ENCODE measurements at places on chromosomes 12 and 14.

DNA sequence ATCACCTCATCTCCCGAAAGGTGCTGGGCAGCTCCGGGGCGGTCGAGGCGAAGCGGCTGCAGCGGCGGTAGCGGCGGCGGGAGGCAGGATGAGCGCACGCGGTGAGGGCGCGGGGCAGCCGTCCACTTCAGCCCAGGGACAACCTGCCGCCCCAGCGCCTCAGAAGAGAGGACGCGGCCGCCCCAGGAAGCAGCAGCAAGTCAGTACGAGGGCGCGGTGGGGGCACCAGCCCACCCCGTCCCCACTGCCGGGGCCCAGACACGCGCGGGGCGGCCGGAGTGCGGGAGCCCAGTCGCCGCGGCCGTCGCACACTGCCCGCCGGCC lies 862 bp downstream of the HMGA2 start:
- no peak for DNase-seq

- DNase-seq, result no peak
These were observed 496.3 kb downstream of the NRXN3 start for GRCh38 chr14:78666336-78667056.

- DNase-seq, result no peak
These were observed 83.0 kb downstream of the DENND5B start for GRCh38 chr12:31507966-31508365.

DNA sequence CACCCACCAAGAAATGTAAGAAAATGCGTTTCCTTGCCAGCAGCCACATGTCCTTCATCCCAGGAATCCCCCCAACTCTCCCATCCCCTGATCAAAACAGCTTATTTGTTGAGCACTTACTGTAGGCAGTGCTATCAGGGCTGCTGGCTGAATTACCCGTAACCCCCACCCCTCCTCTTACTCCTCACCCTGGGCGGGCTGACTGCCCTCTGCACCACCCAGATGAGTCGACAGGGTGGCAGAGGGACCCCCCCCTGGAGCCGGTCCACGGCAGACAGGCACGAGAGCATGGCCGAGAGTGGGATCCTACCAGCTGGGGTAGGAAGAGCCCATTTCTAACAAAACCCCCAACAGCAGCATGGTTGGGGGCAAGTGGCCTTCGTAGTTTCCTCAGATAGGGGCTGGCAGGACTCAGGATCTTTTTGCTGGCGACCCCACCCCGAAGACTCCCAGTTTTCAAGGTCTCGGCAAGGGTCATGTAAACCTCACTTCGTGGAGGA lies 1.1 kb upstream of the RHOF start:
- peak; percentile 45 for DNase-seq

- peak; percentile 86 for DNase-seq
These were observed 35.8 kb downstream of the MTHFD1 start for GRCh38 chr14:64423987-64424386.

- no peak for DNase-seq
These were observed 105.8 kb downstream of the BMP4 start for GRCh38 chr14:53850714-53851296.

- DNase-seq, result peak; percentile 15
These were observed 1.6 kb downstream of the LTA4H start for GRCh38 chr12:96033549-96034389.

DNA sequence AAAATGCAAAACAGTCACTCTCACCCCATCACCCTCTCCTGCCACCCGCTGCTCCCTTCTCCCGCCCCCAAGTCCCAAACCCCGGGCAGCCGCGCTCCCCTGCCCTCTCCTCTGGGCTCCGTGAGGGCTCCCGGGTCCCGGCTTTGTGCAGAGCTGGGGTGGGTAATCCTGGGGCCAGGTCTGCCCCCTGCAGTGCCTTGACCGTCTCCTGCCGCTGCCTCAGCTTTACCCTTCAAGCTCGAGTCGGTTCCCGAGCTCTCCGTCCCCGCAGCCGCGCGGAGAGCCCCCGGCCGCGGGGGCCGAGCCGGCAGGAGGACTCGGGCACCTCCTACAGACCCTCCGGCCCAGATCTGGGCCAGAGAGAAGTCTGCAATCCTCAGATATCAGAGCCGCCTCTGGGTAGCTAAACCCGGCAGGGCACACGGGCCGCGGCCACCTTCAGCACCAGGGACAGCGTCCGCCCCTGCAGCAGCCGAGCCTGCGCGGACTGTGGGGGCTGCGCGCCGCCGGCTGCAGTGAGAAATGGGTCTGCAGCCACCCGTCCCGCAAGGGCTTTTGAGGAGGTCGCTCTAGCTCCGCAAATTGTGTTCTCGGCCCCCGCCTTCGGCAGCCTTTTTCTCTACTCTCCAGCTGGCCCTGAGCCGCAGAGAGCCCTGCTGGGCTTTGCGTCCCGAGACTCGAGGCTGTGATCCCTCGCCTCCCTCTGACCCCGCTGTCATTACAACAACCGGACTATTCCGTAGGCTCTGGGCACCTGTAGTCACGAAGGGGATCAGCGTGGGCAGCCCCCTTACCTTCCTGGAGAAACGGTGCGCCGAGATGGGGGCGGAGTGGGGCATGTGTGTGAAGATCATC lies 1.2 kb downstream of the PRMT8 start:
- DNase-seq, result peak; percentile 73

DNA sequence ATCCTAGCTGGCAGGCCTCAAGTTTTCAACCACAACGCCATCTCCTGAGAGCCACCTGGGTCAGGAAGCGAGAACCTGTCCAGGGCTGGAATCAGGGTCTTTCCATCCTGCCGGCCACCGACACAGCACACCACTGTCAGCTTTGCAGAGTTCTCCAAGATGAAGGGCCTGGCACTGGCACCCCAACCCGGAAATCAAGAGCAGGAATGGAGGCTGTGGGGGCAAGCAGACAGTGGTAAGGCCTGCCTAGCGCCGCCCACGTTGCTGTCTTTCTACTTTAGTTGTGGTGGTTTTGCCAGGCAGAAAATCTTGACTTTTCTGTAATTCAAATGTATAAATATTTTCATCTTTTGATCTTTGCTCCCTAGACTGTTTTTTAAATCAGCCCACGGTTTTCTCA lies 90.7 kb downstream of the ITPK1 start:
- no peak for DNase-seq

DNA sequence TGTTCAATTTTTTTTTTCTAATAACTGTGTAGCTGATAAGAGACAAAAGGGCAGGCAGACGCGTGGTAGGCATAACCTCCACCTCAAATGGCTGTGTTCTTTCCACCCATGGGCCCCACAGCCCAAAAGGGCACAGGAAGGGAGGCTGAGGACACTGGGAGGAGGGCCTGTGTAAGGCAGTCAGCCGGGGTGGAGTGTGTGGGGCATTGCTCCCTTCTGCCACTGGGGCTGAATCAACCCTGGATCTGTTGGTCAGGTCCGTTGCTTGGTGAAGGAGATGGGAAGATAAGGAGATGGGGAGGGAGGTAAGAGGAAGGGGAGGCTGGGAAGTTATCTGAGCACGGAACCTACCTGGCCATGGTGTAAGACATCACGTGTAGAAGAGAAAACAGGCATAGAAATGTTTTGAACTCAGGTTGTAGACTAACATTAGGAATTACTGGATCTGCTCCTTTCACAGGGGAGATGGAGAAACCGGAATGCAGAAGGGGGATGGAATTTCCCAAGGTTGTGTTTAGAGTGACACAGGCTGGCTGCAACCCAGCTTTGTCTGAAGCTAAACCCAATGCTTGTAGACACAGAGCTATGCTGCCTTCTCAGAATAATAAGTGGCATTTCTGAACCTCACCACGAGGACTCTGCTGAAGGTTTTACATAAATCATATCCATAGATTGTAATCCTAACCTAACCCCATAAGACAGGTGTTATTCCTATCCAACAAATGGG lies 138.5 kb upstream of the NOS1 start:
- DNase-seq, result no peak

GRCh38 chr14:102528431-102529170 lies 19.0 kb upstream of the ANKRD9 start:
- DNase-seq, result no peak

DNA sequence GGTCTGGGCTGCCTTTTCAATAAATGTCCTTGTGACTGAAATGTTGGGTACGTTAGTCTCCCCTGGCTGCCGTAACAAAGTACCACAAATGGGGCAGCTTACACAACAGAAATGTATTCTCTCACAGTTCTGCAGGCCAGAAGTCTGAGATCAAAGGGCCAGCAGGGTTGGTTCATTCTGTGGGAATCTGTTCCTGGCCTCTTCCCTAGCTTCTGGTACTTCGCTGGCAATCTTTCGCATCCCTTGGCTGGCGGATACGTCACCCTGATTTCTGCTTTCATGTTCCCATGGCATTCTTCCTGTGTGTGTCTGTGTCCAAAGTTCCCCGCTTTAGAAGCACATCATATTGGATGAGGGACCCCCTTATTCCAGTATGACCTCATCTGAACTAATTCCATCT lies 95.8 kb upstream of the NCOR2 start:
- no peak for DNase-seq

- DNase-seq, result no peak
These were observed 39.2 kb downstream of the GALNT9 start for GRCh38 chr12:132290203-132290540.

DNA sequence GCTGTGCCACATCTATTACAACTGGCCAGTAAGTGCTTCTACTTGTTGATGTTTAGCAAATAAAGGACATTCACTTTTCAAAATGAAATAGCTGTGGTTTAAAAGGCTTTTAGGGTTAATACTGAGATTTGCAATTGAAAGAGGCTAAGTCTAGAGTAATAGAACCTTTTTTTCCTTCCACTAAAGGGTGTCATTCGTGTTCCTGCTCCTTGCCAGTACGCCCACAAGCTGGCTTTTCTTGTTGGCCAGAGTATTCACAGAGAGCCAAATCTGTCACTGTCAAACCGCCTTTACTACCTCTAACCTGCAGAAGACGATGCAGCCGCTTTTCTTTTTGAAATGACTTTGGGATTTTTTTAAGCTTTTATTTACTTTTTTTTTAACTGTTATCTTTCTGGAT lies 33.6 kb downstream of the PIWIL1 start:
- DNase-seq, result peak; percentile 76

DNA sequence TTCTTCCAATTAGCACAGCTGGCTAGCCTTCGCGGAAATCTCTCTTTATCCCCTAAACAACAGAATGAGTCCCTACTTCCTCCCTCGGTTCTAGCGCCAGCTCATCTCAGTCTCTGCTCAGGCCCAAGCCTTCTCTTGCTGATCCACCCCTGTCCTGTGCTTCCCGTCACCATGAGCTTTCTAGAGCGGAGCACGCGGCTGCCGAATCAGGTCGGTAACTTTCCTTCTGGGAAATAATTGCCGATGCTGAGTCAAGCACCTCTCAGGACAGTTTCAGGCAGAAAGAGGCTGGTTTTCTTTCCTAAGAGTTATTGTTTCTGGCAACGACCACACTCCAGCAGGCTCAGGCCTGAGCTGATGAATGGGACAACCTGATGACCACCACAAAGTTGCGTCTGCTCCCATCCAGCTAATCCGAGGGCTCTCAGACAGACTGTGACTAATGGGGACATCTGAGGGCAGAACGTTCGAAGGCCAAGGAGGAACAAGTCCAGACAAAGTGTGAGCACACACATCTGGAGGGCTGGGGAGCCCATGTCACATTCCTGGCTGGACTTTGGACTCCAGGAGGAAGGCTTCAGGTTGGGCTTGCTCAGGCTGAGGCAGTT lies 13.6 kb upstream of the GPR68 start:
- no peak for DNase-seq

DNA sequence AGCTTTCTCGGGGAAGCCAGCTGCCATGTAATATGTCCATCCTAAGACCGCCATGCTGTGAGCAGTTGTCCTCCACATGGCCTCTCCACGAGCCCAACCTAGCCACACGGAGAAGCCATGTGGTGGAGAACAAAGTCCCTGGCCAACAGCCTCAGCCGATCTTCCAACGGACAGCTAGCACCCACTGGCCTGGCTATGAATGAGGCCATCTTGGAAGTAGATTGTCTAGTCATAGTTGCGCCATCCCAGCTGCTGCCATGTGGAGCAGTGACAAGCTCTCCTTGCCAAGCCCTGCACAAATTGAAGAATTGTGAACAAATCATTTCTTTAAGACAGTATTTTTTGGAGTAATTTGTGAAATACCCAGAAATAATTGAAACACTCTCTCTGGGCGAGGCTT lies 49.3 kb upstream of the USP44 start:
- DNase-seq, result no peak

DNA sequence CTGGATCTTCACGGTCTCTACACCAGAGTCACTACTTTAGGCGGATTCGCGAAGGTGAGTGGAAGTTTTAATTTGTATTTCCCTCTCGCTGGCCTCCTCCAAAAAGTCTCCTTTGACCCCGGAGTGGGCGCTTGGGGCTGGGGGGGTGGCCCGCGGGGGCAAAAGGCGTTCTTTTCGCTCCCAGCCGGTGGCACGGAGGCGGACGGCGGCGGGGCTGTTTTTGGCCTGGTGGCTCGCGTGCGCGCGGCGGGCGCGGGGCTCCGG lies 510 bp downstream of the ARID2 start:
- DNase-seq, result peak; percentile 17

DNA sequence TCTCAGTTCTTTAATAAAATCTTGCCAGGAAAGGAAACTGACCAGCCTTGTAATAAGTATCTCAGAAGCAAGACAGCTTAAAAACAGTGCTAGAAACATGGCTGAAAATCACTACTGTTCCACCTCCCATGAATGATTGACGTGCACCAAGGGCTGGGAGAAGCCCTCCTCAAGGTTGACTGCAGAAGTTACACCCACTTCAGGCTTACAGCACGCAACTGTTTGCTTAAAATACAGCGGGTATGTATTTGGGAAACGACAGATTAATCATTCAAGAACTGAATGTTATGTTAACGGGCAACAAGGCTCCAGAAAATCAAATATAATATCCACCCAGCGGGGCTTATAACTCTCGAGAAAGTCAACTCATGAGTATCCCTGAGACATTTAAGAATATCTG lies 22.1 kb downstream of the PRKD1 start:
- no peak for DNase-seq

GRCh38 chr12:64273527-64274403 lies 51.7 kb upstream of the KICS2 start:
- DNase-seq, result no peak

GRCh38 chr14:98956661-98957060 lies 315.3 kb downstream of the BCL11B start:
- no peak for DNase-seq

DNA sequence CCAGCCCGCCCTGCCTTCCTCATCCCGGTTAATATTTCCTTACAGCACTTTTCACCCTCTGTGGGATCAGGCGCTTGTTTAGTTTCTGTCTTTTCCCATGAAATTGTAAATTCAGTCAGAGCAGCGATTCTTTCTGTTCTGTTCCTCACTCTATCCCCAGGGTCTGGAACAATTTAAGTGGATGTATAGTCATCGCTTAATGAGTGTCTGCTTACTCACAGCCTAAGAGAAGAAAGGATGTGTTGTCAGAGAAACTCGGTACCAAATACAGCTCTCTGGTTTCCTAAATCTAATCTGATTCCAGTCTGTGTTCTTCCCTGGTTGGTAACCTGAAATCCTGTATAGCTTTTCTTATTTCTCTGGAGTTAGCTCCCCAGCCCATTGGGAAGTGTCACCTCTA lies 44.9 kb downstream of the FOS start:
- DNase-seq, result no peak

GRCh38 chr12:40017488-40017887 lies 88.4 kb downstream of the SLC2A13 start:
- DNase-seq, result no peak

GRCh38 chr14:101195309-101195901 lies 291.9 kb upstream of the RTL1 start:
- peak; percentile 4 for DNase-seq
